Cardiac muscle cell (in vitro differentiated cells and primary cell): ENCODE measurements at places on chromosomes 13 and 19. TPM values are rescaled to one million over a fixed set of nuclear protein-coding genes. Genes with fewer than 3 reads are reported as not detected.

GRCh38 chr13:35876601-35877000, 254.6 kb downstream of the DCLK1 start:
- no peak for DNase-seq

GRCh38 chr13:66551128-66551527, 679.0 kb downstream of the PCDH9 start:
- DNase-seq: no peak

GRCh38 chr13:71454509-71454908, 412.5 kb downstream of the DACH1 start:
- no peak for DNase-seq

PDX1 gene
- not detected in 2 replicates for polyA plus RNA-seq

IFNL1 gene
- polyA plus RNA-seq: not detected in 2 replicates
